Activated naive CD4-positive, alpha-beta T cell (primary cell): ENCODE measurements at places on chromosomes 1 and 21.

GRCh38 chr1:156050376-156050775 lies 3.2 kb downstream of the UBQLN4 start:
- no peak for DNase-seq

GRCh38 chr1:51285055-51285454 lies 45.3 kb downstream of the TTC39A start:
- no peak for DNase-seq

- no peak for DNase-seq
Observed at GRCh38 chr1:94672001-94672400, 130.4 kb upstream of the F3 start.

DNA sequence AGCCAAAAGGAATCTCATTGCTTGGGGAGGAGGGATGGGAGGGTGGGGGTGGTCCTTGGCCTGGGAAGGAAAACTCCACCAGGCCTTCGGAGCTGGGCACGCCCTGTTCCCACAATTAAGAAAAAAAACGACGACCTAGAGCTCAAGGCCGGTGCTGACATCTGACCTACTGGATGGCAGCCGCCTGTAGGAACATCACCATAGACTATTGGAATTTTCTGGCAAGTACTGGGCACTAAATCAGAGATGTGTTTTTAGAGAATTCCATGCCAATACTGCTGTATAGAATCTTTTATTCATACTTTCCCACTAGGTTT lies 729 bp downstream of the NADK start:
- DNase-seq, result no peak

DNA sequence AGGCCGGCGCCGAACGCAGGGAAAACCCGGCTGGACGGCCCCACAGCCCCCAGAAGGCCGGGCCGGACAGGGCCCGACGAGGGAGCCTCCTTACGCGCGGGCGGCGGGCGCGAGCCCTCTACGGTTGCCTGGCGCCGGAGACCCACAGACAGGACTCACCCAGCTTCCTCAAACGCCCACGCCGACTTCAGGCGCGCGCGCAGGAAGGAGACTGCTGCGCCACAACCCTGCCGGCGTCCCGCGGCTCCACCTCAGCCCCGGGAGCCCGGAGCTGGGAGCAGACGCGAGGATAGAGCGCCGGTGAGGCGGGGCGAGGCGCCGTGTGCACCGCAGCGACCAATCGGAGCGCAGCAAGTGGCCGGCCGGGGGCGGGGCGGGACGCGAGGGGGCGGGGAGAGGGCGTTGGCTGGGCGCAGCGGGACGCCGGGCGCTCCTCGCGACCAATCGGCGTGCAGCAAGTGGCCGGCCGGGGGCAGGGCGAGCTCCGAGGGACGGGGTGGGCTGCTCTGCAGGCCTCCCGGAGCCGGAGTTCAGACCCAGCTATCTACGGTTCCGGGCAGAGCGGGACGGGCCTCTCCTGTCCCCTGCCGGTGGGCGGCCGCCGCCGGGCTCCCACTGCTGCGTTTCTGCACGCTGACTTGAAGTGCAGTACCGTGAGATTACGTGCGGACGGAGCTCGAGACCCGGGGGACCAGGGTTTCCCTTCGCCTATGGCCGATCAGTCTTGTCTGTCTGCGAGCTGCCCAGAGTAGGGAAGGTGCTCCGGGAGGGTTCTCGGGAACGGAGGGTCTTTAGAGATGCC lies at the start of gene TMEM50B:
TSS of gene TMEM50B (minus strand) at position 296 of the 802 bp plus-strand sequence. CDS start 11,089 bp downstream, outside the sequence.
- DNase-seq, result peak; percentile 93

DNA sequence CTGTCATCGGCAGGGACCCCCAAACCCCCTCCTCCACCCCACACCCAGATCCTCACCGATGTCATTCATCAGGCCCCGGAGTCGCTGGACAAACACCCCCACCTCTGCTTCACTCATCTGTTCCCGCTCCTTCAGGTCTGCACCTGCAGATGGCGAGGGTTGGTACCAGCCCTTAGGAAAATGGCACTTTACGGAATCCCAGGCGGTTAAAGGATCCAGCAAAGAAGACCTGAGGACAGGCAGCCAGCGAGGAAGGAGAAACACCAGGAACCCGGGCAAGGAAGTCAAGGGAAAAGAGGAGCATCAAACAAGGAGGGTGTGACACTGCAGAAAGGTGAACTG lies 13.8 kb downstream of the ECHDC2 start:
- no peak for DNase-seq

- no peak for DNase-seq
Observed at GRCh38 chr1:234734412-234734835, 124.4 kb upstream of the IRF2BP2 start.

- DNase-seq, result no peak
Observed at GRCh38 chr1:17646444-17647280, 107.2 kb downstream of the ARHGEF10L start.

- no peak for DNase-seq
Observed at GRCh38 chr1:103779932-103780331, 30.2 kb downstream of the AMY1C start.

GRCh38 chr1:36269408-36269838 lies 36.7 kb upstream of the SH3D21 start:
- no peak for DNase-seq

DNA sequence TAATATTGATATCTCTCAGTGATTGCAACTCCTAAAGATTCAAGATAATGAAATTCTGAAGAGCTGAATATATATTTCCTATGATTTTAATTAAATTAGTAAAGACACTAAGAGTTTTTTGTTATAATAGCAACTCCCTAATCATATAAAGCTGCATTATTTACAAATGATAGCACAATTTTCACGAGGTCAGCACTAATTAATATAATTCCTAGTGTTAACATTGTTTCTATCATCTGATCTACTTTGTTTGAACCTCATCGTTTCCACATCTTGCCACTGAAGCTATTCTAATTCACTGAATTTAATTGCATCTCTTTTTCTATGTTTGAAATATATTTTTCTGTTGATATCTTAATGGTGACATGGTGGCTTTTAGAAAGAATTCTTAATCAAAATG lies 279.1 kb upstream of the ADGRL4 start:
- no peak for DNase-seq

DNA sequence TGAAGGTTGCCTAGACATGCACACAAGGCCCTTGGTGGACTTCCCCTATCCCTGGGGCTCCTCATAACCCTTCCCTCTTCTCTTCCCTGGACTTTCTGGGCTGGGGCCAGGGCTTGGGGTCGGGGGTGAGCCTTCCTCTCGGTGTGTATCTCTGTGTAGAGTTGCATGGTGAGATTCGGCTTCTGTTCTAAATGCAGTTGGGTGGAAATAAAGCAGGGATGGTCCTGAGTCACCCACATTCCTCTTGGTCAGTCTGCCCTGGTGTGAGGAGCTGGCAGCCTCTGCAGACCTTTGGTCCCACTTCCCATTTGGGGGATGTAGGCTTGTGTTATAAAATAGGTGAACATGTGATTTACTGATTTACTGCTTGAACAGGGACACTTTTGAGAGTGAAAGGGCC lies 38.0 kb downstream of the ADARB1 start:
- no peak for DNase-seq

DNA sequence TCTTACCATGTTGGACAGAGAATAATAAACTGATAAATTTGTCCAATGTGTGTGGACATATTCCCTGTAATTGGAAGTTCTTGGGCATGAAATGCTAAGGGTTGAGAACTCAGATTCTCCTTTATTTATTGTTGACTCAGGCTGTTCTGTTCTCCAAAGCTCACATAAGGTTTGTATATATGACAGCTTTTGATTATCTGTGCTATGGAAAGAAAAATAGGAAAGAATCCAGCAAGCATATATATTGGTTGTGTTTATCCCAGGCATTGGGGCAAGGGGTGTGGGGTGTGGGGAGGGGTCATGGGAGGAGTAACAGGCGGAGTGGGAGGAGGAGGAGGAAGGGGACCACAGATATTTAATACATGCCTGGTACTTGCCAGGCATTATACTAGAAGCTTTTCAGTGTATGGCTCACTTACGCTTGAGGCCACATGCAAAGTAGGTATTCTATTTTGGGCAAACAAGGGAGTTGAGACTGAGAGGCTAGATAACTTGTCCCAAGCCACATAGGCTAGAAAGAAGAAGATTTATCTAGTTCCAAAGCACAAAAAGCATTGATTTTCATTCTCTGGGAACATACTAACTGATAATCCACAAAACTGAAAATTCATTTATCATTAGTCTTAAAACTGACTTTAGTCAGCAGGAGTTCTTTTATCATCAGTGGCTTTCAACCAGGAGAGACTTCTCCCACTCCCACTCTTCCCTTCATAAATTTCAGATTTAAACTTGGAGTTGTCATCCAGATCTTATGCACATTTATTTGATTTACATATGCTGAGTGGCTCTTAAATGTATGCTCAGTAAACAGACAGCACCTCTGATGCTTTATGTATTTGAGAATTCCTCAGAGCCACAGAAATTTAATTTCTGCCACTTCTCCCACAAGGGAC lies 27.2 kb downstream of the NGF start:
- no peak for DNase-seq

DNA sequence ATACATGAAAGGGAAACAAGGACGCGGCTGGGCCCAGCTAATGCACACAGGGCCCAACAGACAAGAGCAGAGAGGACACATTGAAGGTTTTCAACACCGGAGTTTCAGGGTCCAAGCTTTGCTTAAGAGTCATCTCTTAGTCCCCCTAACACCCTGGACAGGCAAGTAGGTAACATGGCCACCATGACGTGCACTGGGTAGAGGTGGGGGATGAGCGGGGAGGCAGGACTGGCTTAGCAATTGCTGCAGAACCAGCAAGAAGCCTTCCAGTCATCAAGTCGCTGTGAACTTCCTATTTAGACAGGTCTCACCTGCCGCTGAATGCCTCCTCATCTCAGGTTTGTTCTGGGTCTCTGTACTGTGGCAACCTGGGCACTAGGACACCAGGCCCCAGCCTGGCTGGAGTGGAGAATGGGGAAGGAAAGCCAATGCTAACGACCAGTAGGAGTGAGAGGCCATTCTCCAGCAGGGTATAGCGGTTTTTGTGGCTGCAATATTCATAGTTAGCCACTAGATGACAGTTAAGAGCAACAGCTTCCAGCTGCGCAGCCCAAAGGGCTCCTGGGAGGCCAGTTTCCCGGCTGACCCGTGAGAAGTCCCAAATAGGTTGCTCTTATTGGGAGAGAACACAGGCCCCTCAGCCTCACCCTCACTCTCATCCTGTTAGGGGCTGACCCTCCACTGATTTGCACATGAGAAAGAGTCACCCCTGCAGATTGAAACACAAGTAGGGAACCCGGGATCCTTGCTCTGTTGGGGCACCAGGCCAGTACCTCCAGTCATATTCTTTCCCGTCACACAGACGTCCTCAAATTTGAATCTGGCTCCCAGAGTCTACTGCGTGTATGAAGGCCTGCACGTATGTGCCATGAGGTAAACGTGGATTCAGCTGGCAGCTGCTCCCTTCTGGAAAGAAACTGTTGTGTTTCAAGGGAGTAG lies 6.0 kb upstream of the PIGC start:
- no peak for DNase-seq

DNA sequence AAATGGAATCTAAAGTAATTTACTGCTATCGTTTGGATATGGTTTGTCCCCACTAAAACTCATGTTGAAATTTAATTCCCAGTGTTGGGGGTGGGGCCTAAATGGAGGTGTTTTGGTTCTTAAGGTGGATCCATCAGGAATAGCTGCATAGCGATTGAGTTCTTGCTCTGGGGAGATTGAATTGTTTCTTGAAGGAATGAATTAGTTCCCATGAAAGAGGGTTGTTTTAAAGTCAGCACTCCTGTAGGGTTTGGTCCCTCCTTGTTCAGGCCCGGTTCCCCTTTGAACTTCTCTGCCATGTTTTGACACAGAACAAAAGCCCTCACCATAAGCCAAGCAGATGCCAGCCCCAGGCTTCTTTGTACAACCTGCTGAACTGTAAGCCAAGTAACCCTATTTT lies 170.9 kb downstream of the COL11A1 start:
- no peak for DNase-seq

GRCh38 chr1:30704271-30704670 lies 19.1 kb downstream of the MATN1 start:
- DNase-seq, result no peak

- DNase-seq, result no peak
Observed at GRCh38 chr21:33642896-33643657, 776 bp downstream of the ITSN1 start.
